Activated CD4-positive, CD25-positive, alpha-beta regulatory T cell treated with anti-CD3 and anti-CD28 coated beads, Interleukin-2, amount 50 U/mL, for 24 hours (primary cell): ENCODE measurements at places on chromosomes 11 and 22.

- no peak for ATAC-seq
These were observed 876.0 kb downstream of the METTL15 start for GRCh38 chr11:28984231-28984630.

DNA sequence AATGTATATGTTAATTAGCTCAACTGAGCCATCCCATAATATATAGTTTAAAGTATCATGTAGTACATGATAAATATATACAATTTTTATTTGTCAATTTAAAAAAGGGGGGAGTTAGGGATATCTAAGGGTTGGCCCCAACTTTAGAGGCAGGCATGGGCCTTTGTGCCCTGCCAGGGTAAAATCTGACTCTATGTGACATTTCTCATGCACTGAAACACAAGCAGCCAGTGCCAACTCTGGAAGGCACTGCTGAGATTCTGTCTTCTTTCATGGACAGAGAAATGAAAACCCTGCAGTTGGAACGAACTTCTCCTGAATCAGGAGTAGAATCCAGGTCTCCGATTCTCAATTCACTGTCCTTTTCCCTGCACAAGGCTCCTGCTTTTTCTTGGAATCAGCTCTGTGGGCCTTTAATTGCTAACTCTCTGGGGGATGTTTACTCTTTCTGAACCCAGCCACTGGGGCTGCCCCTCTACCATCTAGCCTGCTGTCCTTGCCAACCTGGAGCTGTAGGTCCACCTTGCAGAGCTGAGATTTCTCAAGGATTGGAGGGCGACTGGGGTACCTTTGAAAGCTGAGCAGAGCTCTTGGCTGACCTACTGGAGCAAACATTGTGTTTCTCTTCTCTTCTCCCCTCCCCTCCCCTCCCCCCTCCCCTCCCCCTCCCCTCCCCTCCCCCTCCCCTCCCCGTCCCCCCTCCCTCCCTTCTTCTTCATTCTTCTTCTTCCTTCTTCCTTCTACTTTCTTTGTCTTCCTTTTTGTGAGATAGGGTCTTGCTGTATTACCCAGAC is 26.7 kb downstream of the SLC5A1 start:
- ATAC-seq = no peak

- no peak for ATAC-seq
These were observed 5.7 kb downstream of the SLC39A13 start for GRCh38 chr11:47413908-47414684.

DNA sequence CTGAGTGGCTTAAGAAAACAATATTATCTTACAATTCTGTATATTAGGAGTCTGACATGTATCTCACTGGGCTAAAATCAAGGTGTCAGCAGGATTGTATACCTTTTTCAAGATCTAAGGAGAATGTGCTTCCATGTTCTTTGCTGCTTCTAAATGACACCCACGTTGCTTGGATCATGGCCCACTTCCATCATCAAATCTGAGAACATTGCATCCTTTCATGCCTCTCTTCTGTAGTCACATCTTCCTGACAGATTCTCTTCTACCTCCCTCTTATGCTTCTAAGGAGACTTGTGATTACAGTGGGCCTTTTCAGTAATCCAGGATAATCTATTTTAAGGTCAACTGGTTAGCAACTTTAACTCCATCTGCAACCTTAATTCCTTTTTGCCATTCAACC is 499.4 kb downstream of the FAM181B start:
- no peak for ATAC-seq

- no peak for ATAC-seq
These were observed 43.5 kb upstream of the TP53I11 start for GRCh38 chr11:44993971-44994704.

GRCh38 chr11:112965656-112966055 is 4.4 kb downstream of the NCAM1 start:
- ATAC-seq = no peak

GRCh38 chr22:30191040-30191701 is 55.4 kb downstream of the LIF start:
- no peak for ATAC-seq

GRCh38 chr22:28706845-28707244 is 27.2 kb upstream of the TTC28 start:
- ATAC-seq = no peak

DNA sequence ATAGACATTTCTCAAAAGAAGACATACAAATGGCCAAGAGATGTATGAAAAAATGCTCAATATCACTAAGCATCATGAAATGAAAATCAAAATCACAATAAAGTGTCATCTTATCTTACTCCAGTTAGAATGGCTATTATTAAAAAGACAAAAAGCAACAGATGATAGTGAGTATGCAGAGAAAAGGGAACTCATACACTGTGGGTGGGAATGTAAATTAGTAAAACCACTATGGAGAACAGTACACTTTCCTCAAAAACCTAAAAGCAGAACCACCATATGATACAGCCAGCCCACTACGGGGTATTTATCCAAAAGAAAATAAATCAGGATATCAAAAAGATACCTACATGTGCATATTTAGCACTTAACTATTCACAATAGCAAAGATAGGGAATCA is 700.0 kb upstream of the ANO5 start:
- ATAC-seq = no peak

DNA sequence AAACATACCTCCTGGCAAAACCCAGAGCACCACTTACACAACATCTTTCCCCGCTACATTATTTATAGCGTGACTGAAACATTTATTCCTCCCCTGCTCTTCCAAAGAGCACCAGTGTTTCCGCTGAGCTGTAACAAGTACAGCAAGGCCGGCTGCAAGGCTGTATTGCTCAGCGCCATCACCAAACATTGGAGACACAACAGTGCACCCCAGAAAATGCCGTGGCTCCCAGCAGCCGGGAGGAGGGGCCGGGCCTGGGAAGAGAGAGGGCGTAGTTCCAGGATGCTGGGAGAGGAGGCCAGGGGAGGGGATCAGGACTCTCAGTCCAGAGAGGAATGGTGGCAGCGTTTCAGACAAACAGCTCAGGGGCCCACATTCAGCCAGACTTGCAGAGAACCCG is 133.2 kb downstream of the DSCAML1 start:
- no peak for ATAC-seq

DNA sequence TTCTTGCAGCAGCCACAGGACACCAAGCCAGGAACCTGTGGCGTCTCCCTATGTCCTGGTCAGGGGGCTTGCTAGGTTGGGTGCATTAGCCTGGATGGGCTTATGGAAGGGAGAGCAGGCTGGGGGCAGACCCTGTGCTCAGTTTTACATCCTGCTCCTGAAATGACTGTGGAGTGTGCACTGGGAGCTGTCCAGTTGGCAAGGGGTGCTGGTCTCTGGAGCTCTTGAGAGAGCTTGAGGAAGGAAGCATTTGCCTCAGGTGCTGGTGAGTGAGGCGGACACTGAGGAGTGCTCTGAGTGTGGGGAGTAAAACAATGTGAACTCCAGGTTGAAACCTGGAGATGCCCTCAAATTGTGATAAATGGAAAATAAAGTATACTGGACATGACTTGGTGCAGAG is 3.4 kb downstream of the SCGB1D4 start:
- ATAC-seq = no peak

DNA sequence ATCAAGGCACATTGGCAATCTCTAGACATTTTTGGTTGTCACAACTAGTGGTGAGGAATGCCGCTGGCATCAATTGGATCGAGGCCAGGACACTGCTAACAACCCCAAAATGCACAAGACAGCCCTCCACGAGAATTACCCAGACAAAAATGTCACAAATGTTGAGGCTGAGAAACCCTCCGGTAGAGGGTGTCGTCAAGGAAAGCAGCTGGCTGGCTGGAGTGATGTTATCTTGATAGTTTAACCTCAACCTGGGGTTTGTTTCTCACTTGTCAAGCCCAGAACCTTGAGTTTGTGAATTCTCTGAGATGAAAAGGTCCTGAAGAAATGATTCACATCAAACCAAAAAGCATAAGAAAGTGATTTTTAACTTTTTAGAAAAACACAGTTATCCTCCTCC is 21.1 kb upstream of the TMPRSS13 start:
- ATAC-seq = peak; percentile 40

- peak; percentile 67 for ATAC-seq
These were observed 17.1 kb upstream of the SYTL2 start for GRCh38 chr11:85827748-85828639.

DNA sequence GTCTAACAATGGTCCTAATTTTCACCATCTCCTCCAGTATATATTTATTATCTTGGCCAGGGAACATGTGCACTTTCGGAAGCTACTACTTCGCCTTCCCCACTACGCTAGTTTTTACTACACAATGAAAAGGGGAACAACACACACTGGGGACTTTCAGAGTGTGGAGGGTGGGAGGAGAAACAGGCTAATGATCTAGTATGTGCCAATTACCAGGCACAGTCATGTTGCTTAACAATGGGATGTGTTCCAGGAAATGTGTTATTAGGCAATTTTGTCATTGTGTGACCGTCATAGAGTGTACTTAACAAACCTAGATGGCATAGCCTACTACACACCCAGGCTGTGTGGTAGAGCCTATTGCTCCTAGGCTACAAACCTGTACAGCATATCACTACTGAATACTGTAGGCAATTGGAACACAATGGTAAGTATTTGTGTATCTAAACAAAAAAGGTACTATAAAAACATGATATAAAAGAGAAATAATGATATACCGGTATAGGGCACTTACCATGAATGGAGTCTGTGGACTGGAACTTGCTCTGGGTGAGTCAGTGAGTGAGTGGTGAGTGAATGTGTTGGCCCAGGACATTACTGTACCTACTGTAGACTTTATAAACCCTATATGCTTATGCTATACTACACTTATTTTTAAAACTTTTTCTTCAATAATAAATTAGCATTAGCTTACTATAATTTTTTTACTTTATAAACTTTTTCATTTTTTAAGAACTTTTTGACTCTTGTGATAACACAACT is 20.1 kb upstream of the CUL5 start:
- no peak for ATAC-seq
